ENCODE measurements at places on chromosomes 6 and 20. TPM values are rescaled to one million over a fixed set of nuclear protein-coding genes. Genes with fewer than 3 reads are reported as not detected.

GRCh38 chr6:117956386-117956785, 49.3 kb downstream of the SLC35F1 start:
- DNase-seq: no peak

GRCh38 chr6:113591896-113592827, 265.0 kb upstream of the MARCKS start:
- peak; percentile 34 for DNase-seq

GRCh38 chr6:157898169-157898568, 75.1 kb downstream of the SNX9 start:
- no peak for DNase-seq

- DNase-seq: peak; percentile 15
Measured at GRCh38 chr6:27865850-27866356, 46.3 kb downstream of the OR2B2 start.

DNA sequence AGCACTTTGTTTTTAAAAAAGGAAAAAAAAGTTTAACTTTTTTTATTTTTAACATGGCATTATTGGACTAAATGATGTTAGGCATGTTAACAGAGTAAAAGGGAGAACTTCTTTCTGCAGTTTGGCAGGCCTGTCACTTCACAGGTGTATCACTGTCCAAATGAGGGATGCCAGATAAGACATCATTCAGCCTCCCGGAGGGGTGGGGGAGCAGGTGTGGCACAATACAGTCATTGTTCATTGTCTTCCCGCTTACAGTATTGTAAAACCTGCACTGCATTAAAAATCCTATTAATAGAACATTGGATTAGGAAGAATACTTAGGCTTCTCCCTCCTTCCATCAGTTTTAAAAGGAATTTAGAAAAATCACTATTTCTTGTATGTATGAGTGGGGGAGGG, 80.7 kb downstream of the CARMIL1 start:
- DNase-seq: no peak

DNA sequence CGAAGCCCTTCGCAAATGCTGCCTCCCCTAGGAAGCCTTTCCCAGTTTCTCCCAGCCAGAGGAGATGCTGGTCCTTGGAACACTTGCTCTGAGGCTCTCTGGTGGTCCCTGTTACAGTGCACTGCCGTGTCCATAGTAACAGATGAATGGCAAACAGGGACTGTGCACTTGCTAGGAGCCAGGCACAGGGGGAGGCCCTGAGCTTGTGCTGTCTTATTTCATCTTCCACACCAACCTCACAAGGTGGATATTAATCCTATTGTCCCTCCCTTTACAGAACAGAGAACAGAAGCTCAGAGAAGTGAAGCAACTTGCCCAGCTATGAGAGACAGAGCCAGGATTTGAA, 19.0 kb downstream of the SRC start:
- DNase-seq: no peak

DNA sequence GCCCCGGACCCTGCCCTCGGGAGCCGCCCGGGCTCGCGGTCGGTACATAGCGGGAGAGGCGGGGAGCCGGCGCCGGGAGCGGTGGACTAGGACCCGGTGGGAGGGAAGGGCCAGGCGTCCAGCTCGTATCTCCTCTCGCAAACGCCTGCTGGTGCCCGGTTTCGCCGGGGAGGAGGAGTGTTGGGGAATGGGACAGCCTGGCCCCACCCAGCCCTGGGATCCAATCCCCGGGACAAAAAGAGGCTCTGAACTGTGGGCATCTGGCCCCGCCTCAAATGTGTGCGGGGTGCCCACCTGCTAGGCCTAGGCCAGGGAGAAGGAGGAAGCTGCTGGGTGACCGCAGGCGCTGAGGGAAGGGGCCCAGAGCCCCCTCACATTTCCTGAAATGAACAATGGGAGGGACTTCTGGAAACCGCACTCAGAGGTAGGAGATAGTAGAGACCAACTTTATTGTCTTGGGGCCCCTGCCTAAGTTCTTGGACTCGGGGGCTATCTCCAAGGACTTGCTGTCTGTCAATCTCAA, at the start of gene KCNK17:
Gene KCNK17 (minus strand): TSS at position 147 of the 523 bp plus-strand sequence. CDS start 99 bp downstream, at position 48.
- no peak for DNase-seq

- DNase-seq: peak; percentile 67
Measured at GRCh38 chr6:12024699-12025434, 12.8 kb downstream of the HIVEP1 start.

DNA sequence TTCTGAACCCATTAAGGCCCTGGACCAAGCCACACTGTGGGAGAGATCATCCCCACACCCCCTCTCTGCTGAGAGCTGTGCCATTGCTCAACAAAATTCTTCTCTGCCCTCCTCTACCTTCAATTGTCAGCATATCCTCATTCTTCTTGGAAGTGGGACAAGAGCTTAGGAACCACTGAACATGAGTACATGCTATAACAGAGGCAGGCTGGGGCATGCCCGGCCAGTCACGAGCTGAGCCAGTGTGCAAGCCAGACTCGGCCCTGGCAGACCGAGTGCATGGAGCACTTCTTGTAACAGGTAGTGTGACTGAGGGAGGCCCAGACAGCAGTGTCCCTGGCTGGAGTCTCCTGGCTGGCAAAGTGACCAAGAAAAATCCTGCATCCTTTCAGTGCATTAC, 149.2 kb downstream of the MOXD1 start:
- DNase-seq: no peak

GRCh38 chr6:92942549-92942948, 476.8 kb downstream of the EPHA7 start:
- no peak for DNase-seq

DNA sequence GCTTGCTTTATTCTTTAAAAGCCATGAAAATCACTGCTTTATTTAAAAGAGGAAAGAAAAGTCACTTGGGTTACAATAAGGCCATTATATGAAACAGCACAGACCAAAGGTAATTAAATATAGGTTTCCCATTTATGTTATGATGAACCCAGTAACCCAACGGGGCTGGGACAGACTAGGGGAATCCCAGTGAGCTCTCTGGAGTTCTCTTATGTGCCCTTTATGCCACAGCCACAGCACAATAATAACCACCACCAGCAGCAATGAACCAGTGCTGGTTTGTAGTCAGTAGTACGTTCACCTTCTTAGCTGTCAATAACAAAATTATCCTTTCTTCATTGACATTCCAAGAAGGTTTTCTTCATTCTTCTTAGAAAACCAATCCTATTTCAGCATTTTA, 87.4 kb downstream of the KIF13A start:
- DNase-seq: no peak

- DNase-seq: peak; percentile 66
Measured at GRCh38 chr20:8291873-8292272, 159.8 kb downstream of the PLCB1 start.

- DNase-seq: no peak
Measured at GRCh38 chr6:76633259-76633658, 560.8 kb upstream of the IMPG1 start.

DNA sequence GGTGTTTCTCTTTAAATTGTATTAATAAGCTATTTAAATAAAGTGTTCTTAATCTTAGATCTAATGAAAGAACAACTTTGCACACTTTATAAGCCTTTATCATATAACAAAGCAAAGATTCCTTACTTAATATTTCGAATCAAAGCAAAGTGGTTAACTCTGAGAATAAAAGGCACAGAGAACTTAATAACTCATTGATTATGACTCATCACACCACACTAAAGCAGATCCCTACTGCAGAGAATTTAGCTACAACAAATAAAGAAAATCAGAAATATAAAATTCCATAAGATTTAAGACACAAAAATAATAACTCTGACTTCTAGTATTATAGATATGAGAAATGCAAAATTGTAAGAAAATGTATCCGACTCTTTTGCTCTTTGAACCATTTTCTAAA, 135.6 kb upstream of the RUNX2 start:
- DNase-seq: no peak

POU3F2 gene
- total RNA-seq: not detected

MRPL18 gene
- 107 TPM for total RNA-seq

GRM1 gene
- not detected for total RNA-seq

COL21A1 gene
- total RNA-seq: under 0.01 TPM

PGC gene
- total RNA-seq: not detected

SYNDIG1 gene
- under 0.01 TPM for total RNA-seq

TBX18 gene
- total RNA-seq: 3.0 TPM

TCP11 gene
- 0.32 TPM for total RNA-seq

CD83 gene
- total RNA-seq: 0.32 TPM

HLA-DRB1 gene
- total RNA-seq: not detected
